ENCODE measurements at places on chromosomes 7 and 10. TPM values are rescaled to one million over a fixed set of nuclear protein-coding genes. Genes with fewer than 3 reads are reported as not detected.

The FANK1 gene
- 0.59 TPM for polyA plus RNA-seq

The SFRP5 gene
- polyA plus RNA-seq, result 1.8 TPM

GRCh38 chr7:155962968-155963300 is 150.7 kb upstream of the SHH start:
- DNase-seq, result no peak

The FXYD4 gene
- 1.4 TPM for polyA plus RNA-seq

DNA sequence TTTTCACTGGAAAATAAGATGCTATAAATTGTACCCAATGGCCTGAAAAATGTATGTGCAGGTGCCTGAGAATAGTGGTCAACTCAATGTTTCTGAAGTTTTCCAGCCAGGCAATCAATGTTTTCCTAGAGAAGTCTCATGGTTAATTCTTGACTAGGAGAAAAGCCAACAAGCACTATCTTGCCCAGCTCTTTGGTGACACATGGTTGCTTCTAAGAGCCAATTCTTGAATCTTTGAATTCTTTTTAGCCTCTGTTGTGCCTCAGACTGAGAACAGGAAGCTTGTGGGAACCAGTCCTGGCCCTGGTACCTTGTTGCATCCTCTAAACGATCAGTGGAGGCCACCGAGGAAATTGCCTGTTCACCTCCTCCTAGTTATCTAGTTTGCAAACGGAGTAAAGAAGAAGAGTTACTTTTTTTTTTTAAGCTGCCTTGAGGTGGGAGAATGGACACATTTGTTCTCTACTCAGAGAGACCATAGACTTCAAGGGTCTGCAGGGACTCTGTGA is 144.0 kb upstream of the MKLN1 start:
- no peak for DNase-seq

All from muscle of back (tissue), 13 donors.